ENCODE measurements at places on chromosomes 16 and 17.

GRCh38 chr17:13735861-13736260, 134.1 kb upstream of the HS3ST3A1 start:
- H3K4me3 ChIP-seq = no peak overlapping the region
- H3K36me3 ChIP-seq = no peaks in the 10 kb centered on the region
- H3K27me3 ChIP-seq = no peaks in the 10 kb centered on the region
- no peak overlapping the region for H3K27ac ChIP-seq
- H3K4me1 ChIP-seq = no peaks in the 10 kb centered on the region

DNA sequence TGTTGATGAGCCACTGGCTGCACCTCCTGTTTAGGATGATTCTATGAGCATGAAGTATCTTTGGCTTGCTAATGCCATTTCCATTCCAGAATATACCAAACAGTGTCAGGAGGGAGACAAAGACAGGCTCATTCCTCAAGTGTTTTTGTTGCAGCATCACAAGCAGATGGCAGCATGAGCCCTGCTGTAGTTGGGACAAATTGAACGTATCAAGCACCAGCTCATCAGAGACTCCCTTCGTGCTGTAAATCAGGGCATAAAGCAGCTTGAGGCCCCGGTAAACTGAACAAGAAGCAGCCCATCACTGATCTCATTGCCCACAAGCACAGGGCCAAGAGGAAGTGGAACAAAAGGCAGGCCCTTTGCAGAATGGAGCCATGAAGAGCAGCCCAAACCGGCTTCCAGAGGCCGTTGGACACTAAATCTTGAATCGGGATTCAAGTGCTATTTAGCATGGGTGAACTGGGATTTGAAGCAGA, 45.9 kb upstream of the HS3ST3A1 start:
- H3K27ac ChIP-seq = no peak overlapping the region
- no peaks in the 10 kb centered on the region for H3K4me1 ChIP-seq
- no peak overlapping the region for H3K4me3 ChIP-seq
- no peak for DNase-seq
- H3K36me3 ChIP-seq = no peaks in the 10 kb centered on the region

DNA sequence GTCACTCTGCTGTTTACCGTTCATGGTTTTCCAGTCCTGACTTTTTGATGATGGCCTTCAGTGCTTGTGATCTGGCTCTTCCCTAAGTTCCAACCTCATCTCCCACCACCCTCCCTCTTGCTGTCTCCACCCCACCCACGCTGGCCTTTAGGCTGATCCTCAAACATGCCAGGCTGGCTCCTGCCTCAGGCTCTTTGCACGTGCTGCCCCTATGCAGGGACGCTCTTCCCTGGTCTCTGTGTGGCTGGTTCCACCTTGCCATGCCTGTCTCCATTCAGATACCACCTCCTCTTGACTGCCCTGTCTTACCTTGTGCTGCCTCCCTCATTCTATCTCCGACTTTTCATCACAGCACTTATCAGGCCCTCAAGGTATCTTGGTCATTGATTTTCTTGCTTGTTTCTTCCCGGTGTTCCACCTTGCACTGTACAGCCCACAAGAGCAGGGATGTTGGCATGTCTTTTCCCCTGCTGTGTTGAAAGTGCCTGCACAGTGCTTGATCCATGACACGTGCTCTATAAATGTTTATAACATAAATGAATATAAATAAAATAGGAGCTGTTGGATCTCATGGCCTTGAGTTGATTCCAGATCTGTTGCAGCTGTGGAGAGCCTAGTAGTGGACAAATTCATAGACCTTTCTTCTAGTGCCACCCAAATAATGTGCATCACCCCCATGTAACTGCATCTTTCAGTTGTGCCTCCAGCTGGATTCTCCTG, 229.0 kb downstream of the SNX29 start:
- no peak overlapping the region for H3K4me3 ChIP-seq
- DNase-seq = no peak
- H3K27ac ChIP-seq = no peak overlapping the region
- no peaks in the 10 kb centered on the region for H3K4me1 ChIP-seq

GRCh38 chr17:75238684-75239191, 22.7 kb downstream of the GGA3 start:
- DNase-seq = peak; percentile 55
- H3K4me3 ChIP-seq = no peak overlapping the region
- peaks cover 31% of the 10 kb centered on the region for H3K4me1 ChIP-seq
- H3K36me3 ChIP-seq = peaks cover 87% of the 10 kb centered on the region
- no peak overlapping the region for H3K27ac ChIP-seq

GRCh38 chr17:36088670-36089338, 1.1 kb downstream of the CCL3 start:
- H3K27me3 ChIP-seq = no peaks in the 10 kb centered on the region
- peak overlapping the region; percentile 33 for H3K4me3 ChIP-seq
- H3K4me1 ChIP-seq = peaks cover 59% of the 10 kb centered on the region

- DNase-seq = peak; percentile 39
- H3K4me1 ChIP-seq = peaks cover 22% of the 10 kb centered on the region
- peak overlapping the region; percentile 46 for H3K4me3 ChIP-seq
- H3K27ac ChIP-seq = no peak overlapping the region
- no peaks in the 10 kb centered on the region for H3K36me3 ChIP-seq
These were observed 25.7 kb downstream of the MRC2 start for GRCh38 chr17:62653002-62653825.

- DNase-seq = peak; percentile 27
- peaks cover 30% of the 10 kb centered on the region for H3K36me3 ChIP-seq
- H3K4me3 ChIP-seq = peak overlapping the region; percentile 95
These were observed 667 bp downstream of the OGFOD1 start for GRCh38 chr16:56451753-56452689.

DNA sequence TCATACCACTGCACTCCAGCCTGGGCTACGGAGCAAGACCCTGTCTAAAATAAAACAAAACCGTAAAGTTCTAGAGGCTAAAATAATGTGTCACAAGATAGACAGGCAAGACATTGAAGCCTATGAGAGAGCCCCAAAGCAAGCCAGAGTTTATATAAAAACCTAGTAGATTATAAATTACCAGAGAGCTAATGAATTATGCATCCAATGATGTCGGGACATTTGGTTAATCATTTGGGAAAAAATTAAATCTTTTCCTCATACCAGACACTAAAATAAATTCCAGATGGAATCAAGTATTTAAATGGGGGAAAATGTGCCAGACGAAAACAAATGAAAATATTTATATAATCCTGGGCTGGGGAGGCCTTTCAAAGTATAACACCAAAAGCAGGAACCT, 24.2 kb downstream of the CCDC40 start:
- no peak for DNase-seq
- no peaks in the 10 kb centered on the region for H3K4me1 ChIP-seq
- no peaks in the 10 kb centered on the region for H3K27me3 ChIP-seq
- no peak overlapping the region for H3K4me3 ChIP-seq

DNA sequence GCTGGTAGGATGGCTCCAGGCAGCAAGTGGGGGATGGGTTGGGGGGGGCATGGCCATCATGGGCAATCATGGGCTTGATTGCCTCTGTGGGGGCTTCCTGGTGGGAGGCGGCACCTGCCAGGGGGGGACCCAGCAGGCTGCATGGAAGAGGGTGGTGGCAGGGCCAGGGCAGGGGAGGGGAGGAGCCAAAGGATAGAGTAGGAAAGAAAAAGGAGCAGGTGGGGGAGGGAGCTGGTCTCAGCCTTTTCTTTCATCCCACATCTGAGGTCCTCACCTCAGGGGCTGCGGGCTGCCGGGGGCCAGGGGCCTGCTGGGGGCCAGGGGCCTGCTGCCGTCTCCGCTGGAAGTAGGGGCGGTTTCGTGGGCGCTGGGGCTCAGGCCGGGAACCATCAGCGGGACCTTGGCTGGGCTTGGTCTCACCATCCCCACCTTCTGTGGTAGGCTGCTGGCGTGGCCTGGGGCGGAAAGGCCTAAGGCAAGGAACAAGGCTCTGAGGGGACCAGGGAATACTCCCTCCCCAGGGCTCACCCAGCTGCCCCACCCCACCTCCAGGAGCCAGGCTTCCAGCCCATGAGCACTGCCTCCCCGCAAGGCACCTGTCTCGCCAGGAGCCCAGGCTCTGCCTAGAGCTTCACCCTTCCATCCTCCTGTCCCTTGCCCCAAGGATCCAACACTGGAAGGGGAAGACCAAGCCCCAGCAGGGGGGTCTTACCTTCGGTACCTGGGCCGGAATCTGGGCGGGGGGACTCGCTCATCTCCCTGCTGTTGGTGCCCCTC, 5.0 kb downstream of the YBX2 start:
- H3K36me3 ChIP-seq = no peaks in the 10 kb centered on the region
- H3K27me3 ChIP-seq = peaks cover 16% of the 10 kb centered on the region
- no peak for DNase-seq
- no peak overlapping the region for H3K27ac ChIP-seq
- no peak overlapping the region for H3K4me3 ChIP-seq

DNA sequence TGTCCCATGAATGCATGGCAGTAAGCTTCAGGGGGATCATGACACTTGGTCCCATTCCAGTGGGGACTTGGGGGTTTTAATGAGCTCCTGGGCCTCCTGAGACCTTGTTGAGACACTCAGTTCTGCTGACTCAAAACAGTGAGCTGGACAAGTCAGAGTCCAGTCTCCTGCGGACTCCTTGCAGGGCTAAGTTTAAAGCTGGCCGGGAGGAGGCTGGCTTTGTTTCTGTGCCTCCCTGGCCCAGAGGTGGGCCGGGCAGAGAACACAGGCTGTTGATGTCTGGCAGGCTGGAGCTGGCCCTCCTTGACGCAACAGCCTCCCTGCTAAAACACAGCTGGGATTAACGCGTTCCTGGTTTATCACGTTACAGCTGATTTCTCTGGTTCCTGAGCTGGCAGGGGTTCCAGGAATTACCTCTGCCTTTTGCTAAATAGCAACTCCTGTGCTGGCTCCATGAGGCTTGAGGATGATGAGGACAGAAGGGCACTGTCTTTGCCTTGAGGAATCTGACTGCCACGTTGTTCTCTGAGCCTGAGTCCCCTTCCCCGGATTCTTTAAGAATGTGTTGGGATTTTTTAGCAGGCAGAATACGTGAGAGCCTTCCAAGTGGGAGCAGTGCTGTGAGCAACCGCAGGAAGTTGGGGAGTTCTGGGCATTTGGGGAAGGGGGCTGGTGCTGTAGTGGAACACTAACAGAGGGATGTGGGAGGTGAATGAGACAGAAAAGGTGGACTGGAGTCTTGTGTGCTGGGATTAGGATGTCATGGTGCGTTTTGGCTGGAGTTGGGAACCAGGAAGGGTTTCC, 2.0 kb downstream of the GPT2 start:
- H3K27me3 ChIP-seq = no peaks in the 10 kb centered on the region
- no peak for DNase-seq
- H3K4me3 ChIP-seq = no peak overlapping the region
- H3K27ac ChIP-seq = no peak overlapping the region
- peaks cover 13% of the 10 kb centered on the region for H3K4me1 ChIP-seq

GRCh38 chr17:2909846-2910234, 113.6 kb downstream of the RAP1GAP2 start:
- H3K27ac ChIP-seq = no peak overlapping the region
- H3K27me3 ChIP-seq = no peaks in the 10 kb centered on the region
- peaks cover 72% of the 10 kb centered on the region for H3K4me1 ChIP-seq
- no peak overlapping the region for H3K4me3 ChIP-seq

- H3K4me3 ChIP-seq = no peak overlapping the region
- DNase-seq = no peak
- H3K27me3 ChIP-seq = no peaks in the 10 kb centered on the region
- H3K27ac ChIP-seq = no peak overlapping the region
- H3K36me3 ChIP-seq = peaks cover 78% of the 10 kb centered on the region
These were observed 356.8 kb downstream of the SEC14L1 start for GRCh38 chr17:77497578-77497934.

DNA sequence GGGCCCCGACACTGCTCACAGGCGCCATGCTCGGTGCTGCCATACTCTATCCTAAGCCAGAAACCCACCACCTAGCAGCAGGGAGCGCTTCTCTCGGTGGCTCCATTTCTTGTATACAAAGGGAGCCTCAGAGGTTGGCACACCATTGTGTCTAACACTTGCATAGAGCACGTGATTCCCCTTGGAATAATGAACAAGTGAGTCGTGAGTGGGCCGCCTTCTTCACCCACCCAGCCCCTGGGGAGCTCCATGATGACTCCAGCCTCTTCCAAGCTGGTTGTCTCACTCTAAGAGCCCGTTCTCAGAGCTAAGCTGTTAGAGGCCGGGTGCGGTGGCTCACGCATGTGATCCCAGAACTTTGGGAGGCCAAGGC, 82.3 kb upstream of the ZNF469 start:
- no peak overlapping the region for H3K27ac ChIP-seq
- H3K4me3 ChIP-seq = no peak overlapping the region
- no peak for DNase-seq
- no peaks in the 10 kb centered on the region for H3K36me3 ChIP-seq
- H3K4me1 ChIP-seq = no peaks in the 10 kb centered on the region

DNA sequence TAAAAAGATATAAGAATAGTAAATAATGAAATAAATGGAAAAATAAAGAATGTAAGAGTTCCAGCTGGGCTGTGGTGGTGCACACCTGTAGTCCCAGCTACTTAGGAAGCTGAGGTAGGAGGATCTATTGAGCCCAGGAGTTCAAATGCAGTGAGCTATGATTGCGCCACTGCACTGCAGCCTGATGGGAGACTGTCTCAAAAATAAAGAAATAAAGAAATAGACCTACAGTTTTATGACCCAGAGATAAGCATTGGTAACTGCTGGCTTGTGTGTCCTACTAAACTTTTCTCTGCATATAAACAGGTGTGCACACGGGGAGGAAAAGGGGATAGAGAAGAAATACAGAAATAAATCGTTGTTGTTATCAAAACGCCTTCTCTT, 7.8 kb upstream of the PDP2 start:
- no peaks in the 10 kb centered on the region for H3K36me3 ChIP-seq
- H3K4me3 ChIP-seq = peak overlapping the region; percentile 39
- peak overlapping the region; percentile 54 for H3K27ac ChIP-seq
- peaks cover 39% of the 10 kb centered on the region for H3K4me1 ChIP-seq

- no peaks in the 10 kb centered on the region for H3K36me3 ChIP-seq
- no peaks in the 10 kb centered on the region for H3K27me3 ChIP-seq
- no peak overlapping the region for H3K4me3 ChIP-seq
- no peak overlapping the region for H3K27ac ChIP-seq
These were observed 42.4 kb upstream of the CES5A start for GRCh38 chr16:55917373-55918160.

DNA sequence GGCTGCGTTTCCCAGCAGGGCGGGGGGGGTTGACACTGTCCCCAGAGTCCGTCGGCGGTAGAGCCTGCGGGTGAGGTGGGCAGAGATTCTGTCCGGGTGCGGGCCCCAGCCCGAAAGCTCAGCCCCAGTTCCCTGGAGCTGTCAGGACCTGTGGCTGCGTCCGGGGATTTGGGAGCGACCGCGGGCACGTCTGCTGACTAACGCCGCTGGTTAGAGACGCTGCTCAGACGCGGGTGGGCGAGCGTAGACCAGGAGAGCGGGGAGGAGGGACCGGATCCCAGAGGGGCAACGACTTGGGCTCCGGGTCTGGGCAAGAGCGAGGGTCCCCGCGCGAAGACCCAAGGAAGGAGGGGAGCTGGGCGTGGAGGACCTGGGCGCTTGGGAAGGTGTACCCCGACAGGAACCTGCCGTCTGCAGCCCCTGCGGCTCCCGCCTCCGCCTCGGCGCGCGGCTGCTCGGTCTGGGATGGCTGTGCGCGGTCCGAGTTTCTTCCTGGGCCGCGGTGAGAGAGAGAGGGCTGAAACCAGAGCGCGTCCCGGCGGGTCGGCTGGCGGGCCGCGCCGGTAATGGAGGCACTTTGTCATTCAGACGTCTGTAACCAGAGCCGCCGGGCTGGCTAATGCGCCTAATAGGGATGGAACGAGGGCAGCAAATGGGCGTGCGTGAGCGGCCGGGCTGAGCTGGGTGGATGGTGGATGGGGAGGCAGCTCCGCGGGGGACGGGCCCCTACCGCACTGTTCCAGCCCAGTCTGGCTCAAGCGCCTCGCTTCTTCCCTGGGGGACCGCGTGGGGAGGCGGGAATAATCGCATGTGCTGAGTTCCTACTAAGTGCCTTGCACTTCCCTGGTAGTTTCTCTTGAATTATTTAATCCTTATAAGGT, 2.3 kb downstream of the NGFR start:
- peak; percentile 26 for DNase-seq
- no peaks in the 10 kb centered on the region for H3K36me3 ChIP-seq
- peaks cover 46% of the 10 kb centered on the region for H3K27me3 ChIP-seq
- peaks cover 36% of the 10 kb centered on the region for H3K4me1 ChIP-seq
- no peak overlapping the region for H3K27ac ChIP-seq
